ENCODE measurements at places on chromosomes 3 and 15.

- DNase-seq: no peak
These were observed 133.0 kb upstream of the SNTN start for GRCh38 chr3:63519426-63519825.

GRCh38 chr3:129937717-129938116 lies 36.8 kb upstream of the TRH start:
- DNase-seq: no peak

DNA sequence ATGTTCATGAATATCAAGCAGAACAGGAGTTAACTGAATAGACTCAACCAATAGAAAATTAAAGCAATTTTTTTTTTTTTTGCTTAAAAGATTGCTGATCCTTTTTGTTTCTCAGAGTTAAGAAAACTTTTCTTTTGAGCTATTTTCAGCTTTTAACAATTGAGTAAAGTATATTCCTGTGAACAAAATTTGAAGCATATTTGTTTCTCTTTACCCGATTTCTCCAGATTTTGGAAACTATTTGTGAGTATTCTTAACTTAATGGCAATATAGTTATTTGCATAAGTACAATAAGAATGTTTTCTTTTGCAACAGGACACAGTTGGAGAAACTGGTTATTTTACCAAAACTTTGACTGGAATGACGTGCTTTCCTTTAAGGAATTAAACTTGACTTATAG lies 53.4 kb upstream of the C15orf39 start:
- DNase-seq: no peak

- no peak for DNase-seq
These were observed 147.3 kb downstream of the SMAD6 start for GRCh38 chr15:66849393-66849745.

DNA sequence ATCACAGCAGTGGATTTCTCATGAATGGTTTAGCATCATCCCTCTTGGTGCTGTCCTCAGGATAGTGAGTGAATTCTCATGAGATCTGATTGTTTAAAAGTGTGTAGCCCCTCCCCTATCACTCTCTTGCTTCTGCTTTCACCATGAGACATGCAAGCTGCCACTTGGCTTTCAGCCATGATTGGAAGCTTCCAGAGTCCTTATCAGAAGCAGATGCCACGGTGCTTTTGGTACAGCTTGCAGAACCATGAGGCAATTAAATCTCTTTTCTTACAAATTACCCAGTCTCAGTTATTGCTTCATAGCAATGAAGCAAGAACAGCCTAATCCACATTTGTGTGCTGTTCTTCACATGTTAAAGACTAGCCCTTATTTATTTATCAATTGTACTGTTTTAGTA lies 495.2 kb upstream of the EPHA6 start:
- DNase-seq: no peak

- DNase-seq: no peak
These were observed 437.7 kb downstream of the SI start for GRCh38 chr3:164640591-164640990.

DNA sequence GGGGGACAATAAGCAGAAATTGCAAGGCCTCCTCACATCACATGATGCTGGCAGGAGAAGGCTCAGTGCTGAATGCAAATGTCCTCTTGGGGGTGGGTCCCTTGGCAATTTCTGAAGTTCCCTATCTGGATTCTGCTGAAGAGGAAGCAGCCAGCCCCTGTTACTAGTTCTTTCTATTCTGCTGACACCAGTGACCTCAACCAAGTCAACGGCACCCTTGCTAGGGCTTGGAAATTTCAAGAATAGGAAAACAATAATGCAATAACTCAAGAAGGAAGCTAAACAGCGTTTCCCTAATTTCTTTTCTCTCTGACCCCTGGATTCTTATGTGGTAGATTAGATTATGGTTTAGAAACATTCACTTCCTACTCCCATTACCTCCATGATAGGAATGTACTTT lies 46.2 kb upstream of the FOXP1 start:
- DNase-seq: no peak
